CD4-positive, alpha-beta T cell treated with Interleukin-21 for 1 hour (primary cell): ENCODE measurements at places on chromosomes 5 and 9.

- DNase-seq: peak; percentile 3
Observed at GRCh38 chr5:164504141-164504772, 998.8 kb downstream of the MAT2B start.

- peak; percentile 6 for DNase-seq
Observed at GRCh38 chr9:137762414-137763061, 115.0 kb upstream of the CACNA1B start.

DNA sequence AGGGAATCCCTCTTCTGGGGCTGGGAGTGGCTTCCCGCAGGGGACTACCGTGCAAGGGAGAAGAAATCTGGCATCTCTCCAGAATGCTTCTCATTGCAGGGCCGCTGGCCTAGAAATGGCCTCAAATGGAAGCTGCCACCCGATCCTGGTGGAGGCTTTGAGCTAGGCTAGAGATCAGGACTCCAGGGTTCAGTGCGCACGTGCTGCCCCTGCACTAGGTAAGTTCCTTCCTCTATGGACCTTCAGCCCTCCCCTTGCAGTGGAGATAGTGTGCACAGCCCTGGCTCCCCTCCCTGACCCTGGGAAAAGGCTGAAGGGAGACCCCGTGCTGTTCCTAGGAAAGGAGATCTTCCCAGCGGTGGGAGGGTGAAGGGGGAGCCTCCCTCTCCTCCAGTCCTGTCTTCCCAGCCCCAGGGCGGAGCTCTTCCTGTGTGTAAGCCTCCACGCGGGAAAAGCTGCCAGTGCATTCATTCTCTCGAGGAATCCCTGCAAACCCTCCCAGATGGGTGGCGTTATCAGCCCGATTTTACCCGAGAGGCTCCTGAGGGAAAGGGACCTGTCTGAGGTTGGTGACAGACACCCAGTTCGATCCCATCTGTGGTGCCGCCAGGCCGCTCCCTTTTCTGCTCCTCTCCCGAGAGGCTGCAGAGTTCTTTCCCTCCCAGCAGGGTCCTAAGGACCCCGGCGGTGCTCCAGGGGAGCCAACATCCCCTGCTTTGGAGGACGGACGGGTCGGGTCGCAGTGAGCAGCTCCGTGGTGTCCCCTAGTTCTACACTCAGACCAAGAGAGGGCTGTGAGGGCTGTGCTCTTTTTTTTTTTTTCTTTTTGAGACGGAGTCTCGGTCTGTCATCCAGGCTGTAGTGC, 1.4 kb upstream of the CERCAM start:
- no peak for DNase-seq

- no peak for DNase-seq
Observed at GRCh38 chr9:127507751-127508648, 56.7 kb downstream of the LRSAM1 start.

DNA sequence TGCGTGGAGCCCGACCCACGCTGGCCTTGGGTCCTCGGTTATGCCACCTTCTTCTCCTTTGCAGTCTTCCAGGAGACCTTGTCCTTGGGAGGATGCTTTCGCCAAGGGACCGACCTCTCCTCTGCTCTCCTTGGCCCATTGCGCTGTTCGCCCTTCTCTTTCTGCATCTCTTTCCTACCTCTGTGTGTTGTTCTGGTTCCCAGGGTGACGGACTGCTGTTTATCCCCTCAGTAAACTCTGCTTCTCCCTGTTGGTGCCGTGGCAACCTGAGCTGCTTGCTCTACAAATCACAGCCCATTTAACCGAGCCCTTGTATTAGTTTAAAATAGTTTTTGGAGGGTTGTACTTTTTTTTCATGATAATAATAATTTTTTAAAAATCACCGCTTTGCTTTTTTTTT, 97.9 kb downstream of the DAPK1 start:
- no peak for DNase-seq

DNA sequence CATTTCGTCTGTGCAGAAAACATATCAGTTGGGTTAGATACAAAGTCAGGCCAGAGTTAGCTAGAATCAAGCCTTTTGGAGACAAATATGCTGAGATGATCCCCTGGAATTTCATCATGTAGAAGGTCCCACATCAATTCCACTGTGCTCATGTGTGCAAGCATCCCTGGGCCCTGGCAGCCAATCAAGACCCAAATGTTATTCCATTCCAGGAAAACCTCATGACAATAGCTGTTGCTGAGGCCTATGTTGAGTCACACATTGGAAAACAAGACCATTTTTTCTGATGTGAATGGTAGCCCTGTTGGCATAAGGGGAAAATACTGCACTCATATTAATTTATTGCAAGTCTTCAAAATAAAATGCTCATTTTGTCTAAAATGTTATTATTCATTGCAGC, 11.5 kb downstream of the SPOCK1 start:
- DNase-seq: no peak

DNA sequence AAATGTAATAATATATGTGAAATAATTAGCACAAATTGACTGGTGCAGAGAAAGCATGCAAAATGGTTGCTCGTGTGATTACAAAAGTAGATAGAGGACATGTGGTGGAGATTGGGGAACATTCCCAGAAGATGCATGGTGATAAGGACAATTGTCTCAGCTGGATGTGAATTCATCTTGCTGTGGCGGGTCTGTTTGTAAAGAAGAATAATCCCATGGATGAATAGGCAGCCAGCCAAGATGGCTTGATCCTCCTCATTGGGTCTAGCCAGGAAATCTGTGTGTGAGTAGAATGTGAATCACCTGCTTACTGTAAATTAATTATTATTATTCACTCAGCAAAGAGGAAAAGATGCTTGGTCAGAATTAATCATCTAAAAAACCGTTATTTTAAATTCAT, 12.6 kb upstream of the DPYSL3 start:
- DNase-seq: no peak
